ENCODE measurements at places on chromosomes 1 and 21.

- no peak for DNase-seq
These were observed 17.7 kb upstream of the SAMD11 start for GRCh38 chr1:905811-906599.

- no peak for DNase-seq
These were observed 1019.2 kb downstream of the TTLL7 start for GRCh38 chr1:82979593-82980236.

DNA sequence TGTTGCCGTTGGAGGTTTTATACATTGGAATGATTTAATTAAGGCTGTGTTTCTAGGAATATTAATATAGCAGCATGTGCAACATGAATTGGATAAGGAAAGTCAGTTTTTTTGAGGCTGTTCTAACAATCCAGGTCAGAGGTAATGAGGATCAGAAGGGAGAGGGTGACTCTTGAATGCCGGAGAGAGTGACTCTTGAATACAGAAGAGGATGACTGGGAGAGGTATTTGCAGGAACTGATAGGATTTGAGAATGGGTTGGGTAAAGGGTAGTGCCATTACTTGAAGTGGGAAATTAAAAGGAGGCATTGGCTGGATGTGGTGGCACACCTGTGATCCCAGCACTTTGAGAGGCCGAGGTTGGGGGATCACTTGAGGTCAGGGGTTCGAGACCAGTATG is 55.6 kb upstream of the MACF1 start:
- no peak for DNase-seq

- no peak for DNase-seq
These were observed 17.4 kb upstream of the FASLG start for GRCh38 chr1:172641492-172641891.

DNA sequence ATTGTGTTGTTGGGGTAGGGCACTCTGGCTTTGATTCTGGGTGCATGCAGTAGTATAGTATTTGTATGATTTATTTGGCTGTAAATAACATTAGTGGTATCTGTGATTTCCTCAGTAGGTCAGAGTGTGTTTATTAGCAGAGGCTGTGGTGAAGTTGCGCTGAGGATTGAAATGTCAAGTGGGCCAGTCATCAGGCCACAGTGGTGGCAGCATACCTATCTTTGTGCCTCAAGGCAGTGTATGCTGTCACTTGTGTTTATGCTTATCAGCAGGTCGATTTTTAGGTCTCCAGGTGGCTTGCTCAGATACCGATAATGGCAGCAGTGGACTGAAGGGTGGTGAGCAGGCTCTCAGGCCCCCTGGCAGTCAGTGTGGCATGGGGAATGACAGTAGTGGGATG is 11.3 kb downstream of the LY9 start:
- DNase-seq, result no peak

- DNase-seq, result no peak
These were observed 52.2 kb downstream of the TRAF5 start for GRCh38 chr1:211378844-211379243.

GRCh38 chr1:12173631-12174121 is 6.9 kb downstream of the TNFRSF1B start:
- no peak for DNase-seq

GRCh38 chr1:213120386-213120785 is 69.3 kb downstream of the RPS6KC1 start:
- no peak for DNase-seq

Measured in esophagus squamous epithelium (tissue), 5 donors.